ENCODE measurements at places on chromosomes 7 and 10.

DNA sequence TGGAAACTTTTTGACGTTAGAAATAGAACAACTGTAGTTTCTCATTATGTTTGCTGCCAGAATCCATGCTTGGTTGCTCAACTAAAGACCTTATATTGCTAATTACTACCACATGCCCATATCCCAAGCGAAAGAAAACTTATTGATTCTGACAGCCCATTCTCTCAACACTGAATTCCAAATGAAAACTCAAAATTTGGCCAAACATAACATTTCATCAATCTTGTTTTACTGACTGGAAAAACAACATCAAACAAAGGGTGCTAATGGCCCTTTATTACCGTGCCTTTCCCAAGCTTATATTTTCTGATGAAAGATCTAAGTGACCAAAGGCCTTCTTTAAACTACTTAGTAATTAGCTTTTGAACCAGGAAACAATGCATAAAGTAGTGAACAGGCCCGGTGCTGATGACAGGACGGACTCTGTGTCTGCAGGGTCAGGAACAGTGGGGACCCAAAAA, 531.8 kb downstream of the KCNMA1 start:
- no peak for DNase-seq

DNA sequence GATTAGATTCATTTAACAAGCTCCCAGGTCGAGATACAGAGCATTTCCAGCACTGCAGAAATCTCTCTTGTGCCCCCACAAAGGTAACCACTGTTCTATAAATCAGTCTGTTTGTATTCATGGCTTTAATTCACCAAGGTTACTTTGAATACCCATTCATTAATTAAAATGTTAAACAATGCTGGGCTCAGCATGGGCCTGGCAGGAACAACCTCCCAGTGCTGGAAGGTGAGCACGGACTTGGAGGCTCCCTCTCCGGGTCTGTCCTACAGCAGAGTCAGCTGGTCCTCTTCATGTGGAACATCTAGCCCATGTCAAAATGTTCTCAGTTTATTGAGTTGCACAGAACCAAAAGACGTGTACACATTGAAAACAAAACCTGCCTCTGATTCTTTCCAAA, 15.6 kb upstream of the EFCAB10 start:
- no peak for DNase-seq

DNA sequence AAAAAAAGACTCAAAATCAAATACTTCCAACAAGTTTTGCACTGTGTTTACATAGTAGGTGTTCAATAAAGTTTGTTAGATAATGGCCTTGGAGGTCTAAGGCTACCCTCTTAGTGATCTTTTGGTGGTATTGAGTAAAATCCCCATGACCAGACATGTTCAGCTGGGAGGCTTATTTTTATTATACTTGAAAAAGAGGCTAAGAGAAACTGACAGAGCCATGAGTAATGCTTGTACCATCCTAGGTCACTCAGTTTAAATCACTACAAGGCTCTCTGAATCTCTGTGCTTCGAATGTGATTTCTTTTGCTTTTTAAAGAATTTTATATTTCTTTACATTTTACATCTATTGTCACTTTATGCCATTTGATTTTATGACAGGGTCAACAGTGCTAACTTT, 90.5 kb downstream of the TWIST1 start:
- no peak for DNase-seq

DNA sequence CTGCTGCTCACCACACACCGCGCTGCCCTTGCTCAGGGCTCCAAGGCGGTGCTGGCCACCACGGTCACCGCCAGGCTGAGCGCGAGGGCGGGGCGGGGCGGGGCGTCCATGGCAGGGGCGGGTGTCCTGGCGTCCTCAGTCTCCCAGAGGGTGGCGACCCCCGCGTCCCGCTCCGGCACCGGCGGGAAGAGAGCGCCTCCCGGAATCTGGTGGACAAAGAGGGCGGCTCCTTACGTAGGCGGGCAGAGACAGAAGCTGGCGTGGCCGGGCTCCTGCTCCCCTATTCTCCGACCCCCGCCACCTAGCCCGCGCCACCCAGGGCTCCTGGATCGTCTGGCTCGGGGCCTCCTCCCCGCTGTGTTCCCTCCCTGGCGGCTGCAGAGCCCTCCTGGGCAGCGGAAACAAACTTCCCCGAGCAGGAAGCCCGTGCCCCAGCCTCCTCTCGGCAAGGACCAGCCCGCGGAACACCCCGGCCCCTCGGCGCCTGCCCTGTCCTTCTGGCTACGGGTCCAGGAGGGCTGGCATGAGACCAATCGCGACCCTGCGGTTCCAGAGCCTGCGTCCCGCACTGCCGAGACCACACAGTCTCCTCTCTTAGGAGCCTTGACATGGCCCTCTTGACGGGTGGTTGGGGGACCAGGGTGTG, 133.8 kb upstream of the ZNF92 start:
- DNase-seq: no peak

DNA sequence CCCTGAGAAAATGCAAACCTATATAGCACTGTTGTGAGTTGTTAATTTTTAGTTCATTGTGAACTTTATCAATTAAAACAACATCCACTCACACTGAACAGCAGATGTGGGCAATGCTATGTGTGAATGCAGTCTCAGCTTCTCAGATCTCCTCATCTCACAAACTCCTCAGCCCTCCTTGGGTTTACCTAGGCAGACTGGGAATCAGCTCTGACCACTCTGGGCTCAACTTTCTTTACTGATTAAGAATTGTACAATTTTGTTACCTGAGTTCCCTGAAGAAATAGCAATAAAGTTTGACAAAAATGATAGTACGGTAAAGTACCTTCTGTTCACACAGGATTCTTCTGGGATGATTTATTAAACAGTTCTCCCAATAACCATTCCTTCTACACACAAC, 124.0 kb downstream of the SRPK2 start:
- DNase-seq: no peak

DNA sequence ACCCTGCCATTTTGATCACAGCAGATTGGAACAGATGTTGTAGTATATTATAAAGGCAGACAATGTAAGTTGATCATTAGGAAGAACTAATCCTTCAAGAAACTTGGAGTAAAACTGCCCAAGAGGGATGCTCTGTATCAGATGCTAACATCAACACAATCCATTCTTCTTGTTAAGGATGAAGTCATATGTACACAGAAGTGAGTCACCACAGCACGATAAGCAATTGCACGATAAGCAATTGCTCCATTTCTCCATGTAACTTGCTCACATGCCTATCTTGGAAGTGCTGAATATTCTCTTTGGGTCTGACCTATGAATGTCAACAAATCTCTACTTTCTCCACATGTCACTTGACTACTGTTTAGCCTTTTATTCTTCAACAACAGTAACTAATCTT, 41.5 kb upstream of the DMTF1 start:
- no peak for DNase-seq

DNA sequence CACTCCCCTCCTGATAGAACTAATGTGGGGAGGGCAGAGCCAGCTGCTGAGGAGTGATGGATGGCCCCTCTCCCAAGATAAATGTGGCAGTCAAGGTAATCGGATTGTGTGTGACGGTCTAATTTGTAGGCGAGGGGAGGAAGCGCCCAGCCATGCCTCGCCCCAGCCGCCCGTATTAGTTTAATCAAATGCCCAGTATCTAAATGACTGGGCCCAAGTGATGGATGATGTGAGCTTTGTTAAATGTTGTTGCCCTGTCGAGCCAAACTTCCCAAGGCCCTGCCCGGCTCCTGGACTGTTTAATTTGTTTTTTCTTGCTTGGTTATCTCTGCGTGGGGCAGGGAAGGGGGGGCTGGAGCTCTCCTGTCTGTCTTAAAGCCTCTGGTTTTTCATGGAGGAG, 88.4 kb upstream of the PPIF start:
- no peak for DNase-seq

Measured in esophagus squamous epithelium (tissue), 5 donors.